ENCODE measurements at places on chromosomes 6 and 20. TPM values are rescaled to one million over a fixed set of nuclear protein-coding genes. Genes with fewer than 3 reads are reported as not detected.

GRCh38 chr6:786946-787763 is 94.2 kb upstream of the EXOC2 start:
- DNase-seq = peak; percentile 13

DNA sequence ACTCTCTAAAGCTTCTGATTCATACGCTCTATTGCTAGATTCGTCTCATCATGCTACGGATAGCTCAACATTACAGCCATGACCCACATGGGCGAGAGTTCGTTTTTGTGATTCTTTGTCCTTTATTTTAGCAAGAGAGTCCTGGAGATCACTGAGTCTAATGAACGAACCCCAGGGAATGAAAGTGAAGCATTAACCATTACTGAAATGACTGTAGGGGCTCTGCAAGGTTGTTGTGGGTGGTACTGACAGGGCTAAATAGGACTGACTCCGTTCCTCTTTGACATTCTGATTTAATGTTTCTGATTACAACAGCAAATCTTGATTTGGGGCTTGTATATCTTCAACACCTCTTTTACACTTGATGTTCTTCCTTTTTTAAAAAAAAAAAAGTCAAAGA is 13.7 kb upstream of the RTF2 start:
- DNase-seq = no peak

DNA sequence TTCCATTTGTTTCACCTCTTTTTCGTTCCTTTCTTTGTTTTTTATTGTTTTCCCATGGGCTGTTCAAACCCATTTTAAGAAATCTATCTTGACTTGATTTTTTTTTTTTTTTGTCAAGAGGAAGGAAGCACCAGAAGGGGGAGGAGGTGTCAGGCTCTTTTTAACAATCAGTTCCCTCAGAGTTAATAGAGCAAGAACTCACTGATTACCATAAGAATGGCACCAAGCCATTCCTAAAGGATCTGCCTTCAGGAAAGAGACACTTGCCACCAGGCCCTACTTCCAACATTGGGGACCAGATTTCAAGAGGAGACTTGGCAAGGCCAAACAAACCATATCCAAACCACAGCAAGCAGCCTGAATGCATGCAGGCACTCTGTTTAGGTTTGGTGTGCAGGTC is 168.0 kb downstream of the OTOR start:
- no peak for DNase-seq

- DNase-seq = no peak
Observed at GRCh38 chr6:119346936-119347335, 2.6 kb downstream of the MAN1A1 start.

DNA sequence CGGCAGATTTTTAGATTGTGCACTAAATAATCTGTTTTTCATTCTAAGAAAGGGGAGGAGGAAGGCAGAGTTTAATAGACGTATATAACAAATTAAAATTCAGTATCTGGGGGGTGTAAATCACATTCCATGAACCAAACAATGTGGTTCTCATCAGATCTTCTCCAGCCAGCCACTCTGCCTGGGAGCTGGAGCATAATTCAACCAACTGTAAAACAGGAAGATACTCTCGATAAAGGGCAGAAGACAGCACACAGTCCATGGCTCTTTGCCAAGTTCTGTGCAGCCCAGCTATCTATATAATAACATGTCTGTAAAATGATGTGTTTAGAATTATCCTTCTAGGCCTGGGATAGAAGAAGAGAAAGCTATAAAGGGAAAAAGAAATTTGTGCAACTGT is 289.9 kb upstream of the ZFP64 start:
- no peak for DNase-seq

GRCh38 chr6:27814665-27815424 is 97.4 kb downstream of the OR2B2 start:
- peak; percentile 97 for DNase-seq

- no peak for DNase-seq
Observed at GRCh38 chr6:38637756-38638155, 2.0 kb downstream of the BTBD9 start.

GRCh38 chr6:21613809-21614208 is 20.3 kb downstream of the SOX4 start:
- DNase-seq = no peak

DNA sequence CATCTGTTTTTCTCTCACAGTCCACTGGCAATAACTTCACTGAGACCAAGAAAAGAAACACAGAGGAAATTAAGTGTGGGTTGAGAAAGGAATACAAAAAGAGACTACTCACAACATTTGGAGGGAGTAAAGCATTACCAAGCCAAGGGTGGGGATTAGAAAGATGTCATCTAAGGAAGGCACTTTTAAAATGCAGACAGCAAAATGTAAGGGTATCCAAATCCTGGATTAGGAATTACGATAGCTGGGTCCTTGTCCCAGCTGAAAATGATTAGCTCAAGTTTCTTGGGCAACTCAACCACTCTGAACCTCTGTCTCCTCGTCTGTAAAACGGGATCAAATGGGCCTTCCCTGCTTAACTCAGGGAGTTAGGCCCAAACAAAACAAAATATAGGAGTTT is 2.2 kb downstream of the LEMD2 start:
- no peak for DNase-seq

C20orf204 gene
- total RNA-seq = 1.7 TPM

CASS4 gene
- 2.5 TPM for total RNA-seq

SH3BGRL2 gene
- 0.59 TPM for total RNA-seq

TMEM244 gene
- 2.5 TPM for total RNA-seq

PTPRT gene
- not detected for total RNA-seq

C20orf202 gene
- not detected for total RNA-seq
